ENCODE measurements at places on chromosomes 1 and 21. TPM values are rescaled to one million over a fixed set of nuclear protein-coding genes. Genes with fewer than 3 reads are reported as not detected.

Gene TCHH
- not detected for polyA plus RNA-seq

Gene MRPS15
- 72.6 TPM for polyA plus RNA-seq

Gene C1orf94
- not detected for polyA plus RNA-seq

Gene RUNX3
- polyA plus RNA-seq, result 0.97 TPM

Gene HCRTR1
- polyA plus RNA-seq, result not detected

Gene PDXK
- 104 TPM for polyA plus RNA-seq

Gene RGS4
- polyA plus RNA-seq, result 14.8 TPM

Gene ASPM
- polyA plus RNA-seq, result 25.5 TPM

- no peak for DNase-seq
Measured at GRCh38 chr1:192795916-192796618, 12.8 kb upstream of the RGS2 start.

DNA sequence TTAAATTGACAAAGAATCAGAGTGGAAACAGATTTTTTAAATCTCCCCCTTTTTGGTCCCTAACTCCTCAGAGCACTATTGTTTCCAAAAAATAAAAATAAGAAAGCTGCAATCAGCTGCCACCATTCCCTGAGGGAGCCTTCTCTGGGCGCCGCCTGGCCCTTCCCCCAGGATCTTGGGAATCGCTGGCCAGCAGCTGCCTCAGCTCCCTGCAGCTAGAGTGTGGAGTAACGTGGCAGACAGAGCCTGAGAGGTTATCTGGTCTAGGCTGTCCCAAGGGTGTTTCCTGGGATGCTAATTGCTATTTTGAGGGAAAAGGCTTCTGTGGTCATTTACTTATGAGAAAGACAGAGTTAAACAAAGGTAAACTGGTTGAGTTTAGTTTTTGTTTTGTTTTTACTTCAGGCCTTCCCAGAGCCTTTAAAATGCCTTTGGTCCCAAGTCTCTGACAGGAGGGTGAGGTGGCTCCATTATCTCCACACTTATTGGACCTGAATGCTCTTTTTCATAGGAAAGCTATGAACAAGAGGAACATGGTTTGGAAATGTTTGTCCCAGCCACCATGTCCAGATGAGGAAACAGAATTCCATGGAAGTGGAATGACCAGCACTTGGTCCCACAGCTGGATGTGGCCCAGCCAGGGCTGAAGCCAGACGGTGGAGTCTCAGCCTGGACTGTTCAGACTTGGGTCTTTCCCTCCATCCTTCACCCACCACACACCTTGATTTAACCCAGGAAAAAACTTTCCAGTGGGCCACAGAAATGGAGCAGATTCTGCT lies 14.1 kb upstream of the KIAA1614 start:
- DNase-seq, result no peak

DNA sequence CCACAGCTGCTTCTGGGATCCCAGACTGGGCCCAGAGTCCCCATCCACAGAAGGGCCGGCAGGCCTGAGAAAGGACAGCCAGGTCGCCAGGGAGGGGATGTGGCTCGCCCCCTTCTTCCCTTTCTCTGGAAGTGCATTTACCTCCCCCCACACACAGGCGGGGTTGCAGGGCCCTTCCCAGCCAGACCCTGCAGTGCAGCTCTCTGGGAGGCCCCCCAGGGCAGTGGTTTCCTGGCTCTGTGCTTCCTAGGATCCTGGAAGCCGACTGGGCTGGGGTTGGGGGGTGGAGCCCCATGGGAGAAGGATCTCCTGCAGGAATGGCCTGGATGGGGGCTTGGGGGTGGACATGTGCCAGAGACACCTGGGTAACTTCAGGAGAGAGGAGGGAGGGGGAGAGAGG lies 4.2 kb upstream of the COL6A1 start:
- no peak for DNase-seq

GRCh38 chr1:208499026-208499425 lies 254.8 kb upstream of the PLXNA2 start:
- DNase-seq, result no peak

GRCh38 chr1:205447457-205448341 lies 8.1 kb downstream of the BLACAT1 start:
- DNase-seq, result no peak

- no peak for DNase-seq
Measured at GRCh38 chr1:43220905-43221778, 48.6 kb upstream of the TMEM125 start.

GRCh38 chr1:161506336-161507223 lies 1.3 kb downstream of the FCGR2A start:
- DNase-seq, result no peak

DNA sequence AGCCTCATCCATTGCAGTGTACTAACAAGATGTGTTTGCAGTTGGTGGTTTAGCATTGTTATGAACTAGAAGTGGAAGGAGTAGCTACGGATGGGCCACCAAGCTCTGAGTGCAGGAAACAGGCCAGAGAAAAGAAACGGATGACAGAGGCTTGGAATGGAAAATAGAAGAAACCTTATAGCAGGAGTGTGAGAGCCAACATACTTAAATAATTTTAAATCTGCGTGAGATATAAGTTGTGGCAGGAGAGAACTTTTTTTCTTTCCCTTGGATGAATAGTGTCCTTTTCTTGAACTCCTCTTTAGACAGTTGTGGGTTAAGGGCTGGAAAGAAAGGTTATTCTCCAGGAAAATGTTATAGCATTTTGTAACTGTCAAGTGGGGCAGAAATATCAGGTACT lies 54.2 kb downstream of the RGL1 start:
- DNase-seq, result no peak

DNA sequence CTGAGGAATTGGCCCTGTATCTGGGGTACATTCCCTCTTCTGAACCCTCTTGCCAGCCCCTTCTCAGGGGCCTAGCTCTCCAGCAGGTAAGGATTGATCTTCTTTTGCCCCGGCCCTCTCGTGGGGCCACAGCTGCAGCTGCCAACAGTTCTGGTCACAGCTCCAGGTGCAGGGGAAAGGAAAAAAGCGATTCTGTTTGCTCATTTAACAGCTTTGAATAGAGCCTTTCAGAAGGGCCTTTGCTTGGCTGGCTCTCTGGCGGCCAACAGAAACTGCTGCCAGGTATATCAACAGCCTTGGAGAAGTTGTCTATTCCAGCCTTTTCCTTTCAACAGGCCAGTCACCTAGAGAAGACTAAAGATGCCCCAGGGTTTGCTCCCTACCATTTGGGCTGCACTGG lies 16.1 kb upstream of the FMOD start:
- no peak for DNase-seq

DNA sequence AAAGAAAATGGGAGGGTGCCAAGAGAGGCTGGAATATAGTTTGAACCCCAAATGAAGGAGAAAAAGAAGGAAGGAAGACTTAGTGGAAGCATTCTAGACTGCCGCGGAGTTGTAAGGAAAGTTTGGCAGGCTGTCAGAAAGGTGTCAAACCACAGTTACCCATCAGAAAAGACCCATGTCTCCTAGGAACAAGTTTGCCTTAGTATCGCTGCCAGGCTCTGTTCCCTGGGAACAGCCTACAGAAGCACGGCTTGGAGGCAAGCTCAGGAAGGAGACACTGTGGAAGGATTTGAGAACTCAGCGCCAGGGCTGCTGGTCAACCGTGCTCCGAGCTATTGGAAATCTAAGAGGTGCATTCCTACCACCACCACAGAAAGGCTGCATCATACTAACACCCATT lies 197.4 kb downstream of the RRAGC start:
- no peak for DNase-seq

DNA sequence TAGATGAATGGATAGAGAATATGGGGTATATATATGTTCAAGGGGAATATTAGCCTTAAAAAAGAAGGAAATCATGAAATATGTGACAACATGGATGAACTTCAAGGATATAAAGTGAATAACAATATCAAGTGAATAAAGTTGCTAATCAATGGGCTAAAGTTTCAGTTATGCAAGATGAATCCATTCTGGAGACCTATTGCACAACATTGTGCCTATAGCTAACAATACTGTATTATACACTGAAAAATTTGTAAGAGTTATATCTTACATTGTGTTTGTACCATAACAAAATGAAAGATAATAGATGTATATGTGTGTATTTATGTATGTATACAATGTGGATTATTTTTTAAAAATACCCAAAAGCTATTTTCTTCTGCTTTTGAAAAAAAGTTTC lies 96.3 kb upstream of the DPYD start:
- DNase-seq, result no peak

DNA sequence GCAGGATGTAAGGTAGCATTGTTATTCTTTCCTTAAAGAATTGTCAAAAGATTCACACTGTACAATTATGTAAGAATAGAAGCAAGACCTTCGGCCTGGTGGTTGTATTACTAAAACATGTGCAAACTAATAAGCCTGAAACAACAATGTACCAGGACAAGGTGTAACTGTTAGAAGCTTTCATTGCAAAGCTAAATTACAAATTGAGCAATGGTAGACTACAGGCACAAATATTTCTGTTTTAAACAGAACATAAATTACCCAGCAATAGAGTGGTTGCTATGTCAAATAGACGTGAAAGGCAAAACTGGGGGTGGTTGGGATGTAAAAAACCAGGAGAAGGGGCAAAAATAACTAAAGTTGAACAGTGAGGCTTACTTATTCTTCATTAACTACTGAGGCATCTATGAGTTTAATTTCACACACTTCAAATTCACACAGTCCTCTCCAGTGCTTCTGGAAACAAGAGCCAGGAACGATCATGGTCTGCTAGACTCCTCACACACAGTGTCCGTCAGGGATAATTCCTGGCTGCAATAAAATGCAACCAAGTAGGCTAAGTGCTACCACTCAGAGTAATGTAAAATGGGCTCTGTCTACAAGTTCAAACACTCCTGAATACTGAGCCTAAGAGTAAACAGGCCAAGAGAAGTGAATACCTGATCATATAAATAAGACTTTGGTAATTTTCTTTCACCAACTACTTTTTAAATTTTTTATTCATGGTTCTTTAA lies 39.3 kb upstream of the C1orf198 start:
- no peak for DNase-seq

GRCh38 chr1:246364415-246364941 lies 142.6 kb downstream of the SMYD3 start:
- no peak for DNase-seq

DNA sequence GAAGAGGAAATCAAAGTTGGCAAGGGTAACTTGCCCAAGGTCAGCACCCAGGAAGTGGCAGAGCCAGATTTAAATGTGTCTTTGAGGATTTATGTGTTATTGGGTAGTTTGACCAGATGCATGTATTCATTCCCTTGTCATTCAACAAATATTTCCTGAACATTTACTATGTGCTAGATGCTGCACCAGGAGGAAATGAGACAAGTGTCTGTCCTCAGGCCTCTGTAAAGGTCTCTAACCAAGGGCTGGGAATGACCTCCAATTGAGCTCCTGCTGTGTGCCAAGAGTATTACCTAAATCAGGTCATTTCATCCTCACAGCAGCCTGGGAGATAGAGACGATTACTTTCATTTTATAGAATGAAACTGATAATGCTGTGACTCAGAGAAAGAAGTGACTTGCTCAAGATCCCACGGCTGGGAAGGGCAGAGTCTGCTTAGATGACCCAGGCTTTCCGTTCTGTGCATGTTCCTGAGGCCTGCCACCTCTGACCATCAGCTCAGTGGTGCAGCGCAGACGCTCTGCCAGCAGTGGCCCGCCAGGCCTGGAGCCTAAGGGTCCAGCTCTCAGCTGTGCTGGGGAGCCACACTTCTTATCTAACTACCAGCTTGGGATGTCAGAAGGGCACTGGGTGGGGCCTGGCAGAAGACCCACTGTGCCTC lies 3.5 kb upstream of the TTC22 start:
- no peak for DNase-seq

- DNase-seq, result no peak
Measured at GRCh38 chr1:238027366-238027765, 136.6 kb upstream of the ZP4 start.
